ENCODE measurements at places on chromosomes 5 and 9.

DNA sequence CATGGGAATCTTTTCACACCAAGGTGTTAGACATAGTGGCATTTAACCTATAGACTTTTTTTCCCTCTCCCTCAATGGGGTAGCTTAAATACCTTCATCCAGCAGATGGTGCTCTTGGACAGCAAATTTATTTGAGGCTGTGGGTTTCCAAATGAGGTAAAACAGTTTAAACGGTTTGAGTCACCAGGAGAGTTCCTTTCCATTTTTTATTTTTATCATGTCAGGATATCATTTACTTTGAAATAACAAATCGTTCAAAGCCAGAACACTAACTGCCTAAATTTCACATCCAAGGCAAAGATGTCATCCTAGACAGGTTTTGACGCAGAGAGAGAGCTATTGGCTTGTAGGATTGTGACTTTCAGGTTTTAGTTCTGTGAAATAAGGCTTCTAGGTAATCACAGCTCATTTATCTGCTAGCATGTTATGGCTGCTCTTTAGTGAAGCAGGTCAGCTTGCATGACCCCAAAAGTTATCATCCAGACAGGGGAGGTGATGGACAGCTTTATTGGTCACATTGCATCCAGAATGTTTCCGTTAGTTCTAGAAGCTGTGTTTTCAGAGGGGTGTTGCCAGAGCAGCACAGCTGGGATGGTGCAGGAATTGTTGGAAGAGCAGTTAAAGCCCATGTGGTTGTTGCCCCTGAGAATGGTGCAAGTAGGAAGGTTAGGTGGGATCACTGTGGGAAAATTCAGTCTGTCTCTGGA, 69.8 kb downstream of the KDM4C start:
- no peak for DNase-seq

GRCh38 chr5:40738502-40738901, 17.3 kb downstream of the TTC33 start:
- DNase-seq: no peak

DNA sequence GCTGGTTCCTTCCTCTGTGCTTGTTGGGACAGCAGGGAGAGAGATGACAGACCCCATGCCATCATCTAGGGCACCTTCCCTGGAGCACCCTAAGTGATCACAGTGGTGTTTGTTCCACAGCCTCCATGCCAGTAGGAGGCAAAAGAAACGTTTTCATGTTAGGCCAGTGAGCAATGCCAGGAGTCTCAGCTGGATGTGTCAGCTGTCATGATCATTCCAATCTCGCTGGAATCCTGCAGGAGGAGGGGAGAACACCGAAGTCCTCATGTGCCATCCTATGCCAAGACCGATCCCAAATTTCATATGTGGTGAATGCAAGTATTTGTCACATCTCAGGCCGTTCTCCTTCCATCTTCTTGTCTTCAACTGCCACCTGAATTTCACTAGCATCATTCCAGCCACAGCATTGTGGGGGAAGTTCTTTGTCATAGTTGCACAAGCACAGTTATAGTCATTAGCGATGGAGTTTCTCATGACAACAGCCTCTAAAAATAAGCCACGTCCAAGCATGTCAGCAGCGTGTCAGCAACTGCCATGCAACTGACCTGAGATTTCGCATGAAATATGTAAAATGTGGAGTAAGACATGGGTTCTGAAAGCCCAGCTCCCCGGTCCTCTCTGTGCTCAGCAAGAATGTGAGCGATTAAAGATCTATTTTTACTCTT, 97.2 kb upstream of the DNAH5 start:
- DNase-seq: no peak

DNA sequence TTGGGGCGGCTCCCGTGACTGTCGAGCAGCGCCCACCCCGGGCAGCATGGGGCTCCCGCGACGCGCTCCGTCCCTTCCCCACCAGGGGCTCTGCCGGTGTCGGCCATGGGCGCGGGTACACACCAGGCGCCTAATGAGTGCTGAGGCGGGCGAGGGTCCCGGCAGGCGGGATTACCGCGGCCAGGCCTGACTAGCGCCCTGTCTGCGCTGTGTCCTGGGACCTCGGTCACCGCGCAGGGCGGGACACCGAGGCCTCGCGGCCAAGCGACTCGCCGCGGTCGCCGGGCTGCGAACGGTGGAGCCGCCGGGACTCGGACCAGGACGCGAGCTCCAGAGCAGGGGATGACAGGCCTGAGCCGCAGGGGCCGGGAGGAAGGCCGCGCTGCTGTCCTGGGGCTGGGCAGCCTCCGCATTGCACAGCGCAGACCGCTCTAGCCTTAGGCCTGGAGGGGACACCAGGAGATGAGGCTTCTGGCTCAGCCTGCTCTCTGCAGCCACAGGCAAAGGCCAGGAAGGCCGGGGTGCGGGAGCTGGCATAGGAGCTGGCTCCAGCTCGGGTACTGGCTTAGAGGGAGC, 14.1 kb downstream of the LCN10 start:
- no peak for DNase-seq

DNA sequence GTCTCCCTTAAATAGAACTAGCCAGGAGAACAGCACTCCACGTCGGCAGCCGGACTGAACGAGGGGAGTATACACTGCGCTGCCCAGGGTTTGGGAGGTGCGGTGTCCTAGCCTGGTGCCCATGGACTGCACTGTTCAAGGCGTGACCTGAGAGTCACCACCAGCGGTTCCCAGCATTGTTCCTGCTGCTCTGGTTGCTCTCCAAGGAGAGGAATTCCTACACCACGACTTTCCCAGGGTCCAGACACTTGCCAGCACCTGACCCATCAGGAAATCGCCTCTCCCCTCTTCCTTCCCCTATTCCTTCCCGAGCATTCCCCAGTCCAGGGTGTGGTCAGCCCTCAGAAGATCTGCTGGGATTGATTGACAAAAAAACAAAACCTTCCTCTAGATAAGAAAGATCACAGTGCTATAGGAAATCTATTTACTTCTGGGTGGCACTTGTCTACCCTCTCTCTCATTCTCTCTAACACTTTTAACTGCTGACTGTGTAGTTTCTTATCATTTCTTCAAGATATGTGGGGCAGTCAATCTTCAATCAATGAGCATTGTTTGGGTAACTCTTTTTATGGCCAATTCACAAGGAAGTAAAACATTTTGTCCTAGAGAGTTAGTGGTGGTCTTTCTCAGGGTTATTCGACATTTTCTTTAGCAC, 297.8 kb upstream of the ACTBL2 start:
- DNase-seq: no peak

- DNase-seq: no peak
Measured at GRCh38 chr5:150734579-150735384, 24.0 kb downstream of the DCTN4 start.

GRCh38 chr9:129615407-129616285, 5.3 kb downstream of the C9orf50 start:
- DNase-seq: no peak

DNA sequence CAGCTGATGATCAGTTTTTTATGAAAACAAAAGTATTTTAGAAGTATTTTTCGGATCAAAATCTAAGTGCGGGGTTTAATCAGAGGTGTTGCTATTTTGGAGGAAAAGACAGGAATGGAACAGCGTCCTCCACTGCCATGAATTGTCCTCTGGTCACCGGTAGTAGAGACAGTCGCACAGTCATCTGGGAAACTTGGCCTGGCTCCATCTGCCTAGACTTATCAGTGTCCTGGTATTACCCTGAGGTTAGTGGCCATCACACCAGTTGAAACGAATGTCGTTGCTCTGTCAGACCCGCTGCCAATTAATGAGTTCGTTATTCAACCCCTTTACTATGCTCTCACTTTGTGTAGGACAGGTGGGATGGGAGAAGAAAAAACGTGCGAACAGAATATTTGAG, 8.2 kb downstream of the TLX3 start:
- no peak for DNase-seq

GRCh38 chr5:41641621-41642020, 131.2 kb upstream of the PLCXD3 start:
- DNase-seq: no peak
